ENCODE measurements at places on chromosomes 11 and 22. TPM values are rescaled to one million over a fixed set of nuclear protein-coding genes. Genes with fewer than 3 reads are reported as not detected.

HTR3B gene
- not detected for total RNA-seq

DNA sequence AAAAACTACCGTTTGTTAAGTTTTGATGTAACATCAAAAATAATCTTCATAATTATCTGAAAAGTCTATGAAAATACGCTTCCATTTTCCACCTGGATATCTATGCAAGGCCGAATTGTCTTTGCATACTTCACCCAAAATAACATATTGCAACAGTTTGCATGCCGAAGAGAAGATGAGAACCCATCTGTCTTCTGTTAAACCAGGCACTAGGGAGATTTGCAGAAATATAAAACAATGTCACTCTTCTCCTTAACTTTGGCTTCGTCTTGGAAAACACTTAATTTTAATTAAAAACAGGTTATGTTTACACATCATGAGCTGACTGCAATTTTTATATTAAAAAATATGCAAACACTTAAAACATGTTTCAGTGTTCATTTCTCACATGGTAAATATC is 1325.8 kb downstream of the TBC1D22A start:
- no peak for DNase-seq
- H3K4me1 ChIP-seq: no peaks in the 10 kb centered on the region
- H3K4me3 ChIP-seq: no peak overlapping the region
- no peaks in the 10 kb centered on the region for H3K27me3 ChIP-seq
- H3K36me3 ChIP-seq: no peaks in the 10 kb centered on the region

GRCh38 chr11:103875855-103876510 is 160.5 kb upstream of the DDI1 start:
- H3K4me1 ChIP-seq: no peaks in the 10 kb centered on the region
- no peak for DNase-seq
- H3K4me3 ChIP-seq: no peak overlapping the region
- no peak overlapping the region for H3K27ac ChIP-seq

DNA sequence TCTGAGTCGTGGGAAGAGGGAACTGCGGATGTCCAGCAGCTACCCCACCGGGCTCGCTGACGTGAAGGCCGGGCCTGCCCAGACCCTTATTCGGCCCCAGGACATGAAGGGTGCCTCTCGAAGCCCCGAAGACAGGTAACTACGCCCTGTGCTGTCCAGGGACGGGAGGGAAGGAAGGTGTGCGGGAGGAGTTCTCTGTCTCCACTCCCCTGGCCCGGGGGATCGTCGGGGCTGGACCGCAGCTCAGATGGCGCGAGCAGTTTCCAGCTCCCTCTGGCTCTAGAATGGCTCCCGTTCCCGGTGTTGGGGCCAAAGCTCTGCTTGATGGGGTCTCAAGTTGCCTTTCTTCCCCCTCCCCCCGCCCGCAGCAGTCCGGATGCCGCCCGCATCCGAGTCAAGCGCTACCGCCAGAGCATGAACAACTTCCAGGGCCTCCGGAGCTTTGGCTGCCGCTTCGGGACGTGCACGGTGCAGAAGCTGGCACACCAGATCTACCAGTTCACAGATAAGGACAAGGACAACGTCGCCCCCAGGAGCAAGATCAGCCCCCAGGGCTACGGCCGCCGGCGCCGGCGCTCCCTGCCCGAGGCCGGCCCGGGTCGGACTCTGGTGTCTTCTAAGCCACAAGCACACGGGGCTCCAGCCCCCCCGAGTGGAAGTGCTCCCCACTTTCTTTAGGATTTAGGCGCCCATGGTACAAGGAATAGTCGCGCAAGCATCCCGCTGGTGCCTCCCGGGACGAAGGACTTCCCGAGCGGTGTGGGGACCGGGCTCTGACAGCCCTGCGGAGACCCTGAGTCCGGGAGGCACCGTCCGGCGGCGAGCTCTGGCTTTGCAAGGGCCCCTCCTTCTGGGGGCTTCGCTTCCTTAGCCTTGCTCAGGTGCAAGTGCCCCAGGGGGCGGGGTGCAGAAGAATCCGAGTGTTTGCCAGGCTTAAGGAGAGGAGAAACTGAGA is 1.4 kb downstream of the ADM start:
- peak overlapping the region; percentile 94 for H3K27ac ChIP-seq
- peaks cover 9% of the 10 kb centered on the region for H3K4me1 ChIP-seq
- DNase-seq: peak; percentile 69
- H3K36me3 ChIP-seq: no peaks in the 10 kb centered on the region
- no peaks in the 10 kb centered on the region for H3K27me3 ChIP-seq

DNA sequence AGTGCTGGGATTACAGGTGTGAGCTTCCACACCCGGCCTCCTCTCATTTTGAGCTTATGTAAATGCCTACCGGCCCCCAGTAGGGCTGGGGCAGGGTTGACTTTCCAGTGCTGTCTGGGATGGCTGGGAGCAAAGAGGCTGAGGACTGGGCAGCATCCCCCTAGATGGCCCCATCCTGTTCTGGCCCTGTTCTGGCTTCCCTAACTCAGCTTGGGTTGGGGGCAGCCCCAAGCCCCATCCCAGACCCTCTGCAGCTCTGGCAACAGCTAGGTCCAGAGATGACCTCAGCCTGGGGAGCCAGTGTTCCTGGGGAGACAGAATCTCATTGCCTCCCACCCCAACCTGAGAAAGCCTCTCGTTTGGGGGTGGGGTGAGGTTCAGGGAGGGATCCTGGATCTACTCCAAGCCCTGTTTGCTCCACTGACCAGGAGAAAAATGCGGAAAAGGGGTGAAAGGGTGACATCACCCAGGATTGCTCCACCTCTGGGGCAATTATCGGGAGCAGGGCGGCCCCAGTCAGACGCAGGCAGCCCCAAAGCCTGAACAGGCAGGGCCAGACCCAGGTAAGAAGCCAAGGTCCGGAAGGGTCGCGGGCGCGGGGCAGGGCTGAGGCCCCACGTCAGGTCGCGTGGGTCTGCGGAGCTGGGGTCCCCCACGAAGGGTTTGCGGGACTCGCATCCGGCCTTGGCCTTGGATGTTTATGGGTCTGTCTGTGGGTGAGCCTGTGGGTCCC is at the start of gene PNPLA2:
PNPLA2 (plus strand) TSS at position 519 of the 733 bp plus-strand sequence. CDS start 805 bp downstream, outside the sequence.
- H3K4me3 ChIP-seq: peak within 1 kb of the TSS; percentile 94
- H3K27ac ChIP-seq: peak within 1 kb of the TSS; percentile 97
- H3K4me1 ChIP-seq: peaks cover 10% of the 10 kb centered on the region

DNA sequence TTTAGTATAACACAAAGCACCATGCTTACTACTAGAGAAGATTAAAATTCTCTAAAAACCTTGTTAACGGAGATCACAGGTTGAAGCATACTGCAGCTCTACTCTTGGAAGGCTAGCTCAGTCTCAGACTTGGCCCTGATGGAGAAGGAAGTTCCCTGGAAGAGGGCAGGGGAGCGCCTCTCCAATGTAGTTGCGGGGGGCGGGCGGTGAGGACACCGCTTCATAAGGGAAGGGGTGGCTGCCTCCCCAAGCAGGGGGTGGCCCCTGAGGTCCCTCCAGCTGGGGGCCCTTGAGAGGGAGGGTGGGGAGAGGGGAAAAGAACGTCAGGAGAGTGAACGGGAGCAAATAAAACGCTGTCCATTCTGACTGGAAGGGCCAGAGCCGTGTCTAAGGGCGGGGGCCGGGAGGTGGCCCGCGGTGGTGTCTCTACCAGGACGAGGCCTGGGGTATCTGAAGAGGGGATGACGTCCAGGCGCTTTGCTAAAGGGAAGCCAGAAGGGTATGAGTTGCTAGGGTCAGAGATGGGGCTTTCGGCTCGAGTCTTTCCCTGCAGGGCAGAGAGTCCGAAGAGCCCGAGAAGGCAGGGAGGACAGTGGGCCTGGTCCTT is 553 bp upstream of the USP47 start:
- DNase-seq: peak; percentile 60
- peak overlapping the region; percentile 98 for H3K27ac ChIP-seq
- peaks cover 33% of the 10 kb centered on the region for H3K4me1 ChIP-seq
- H3K4me3 ChIP-seq: peak overlapping the region; percentile 70

RASGRP2 gene
- total RNA-seq: 2.1 TPM

DNA sequence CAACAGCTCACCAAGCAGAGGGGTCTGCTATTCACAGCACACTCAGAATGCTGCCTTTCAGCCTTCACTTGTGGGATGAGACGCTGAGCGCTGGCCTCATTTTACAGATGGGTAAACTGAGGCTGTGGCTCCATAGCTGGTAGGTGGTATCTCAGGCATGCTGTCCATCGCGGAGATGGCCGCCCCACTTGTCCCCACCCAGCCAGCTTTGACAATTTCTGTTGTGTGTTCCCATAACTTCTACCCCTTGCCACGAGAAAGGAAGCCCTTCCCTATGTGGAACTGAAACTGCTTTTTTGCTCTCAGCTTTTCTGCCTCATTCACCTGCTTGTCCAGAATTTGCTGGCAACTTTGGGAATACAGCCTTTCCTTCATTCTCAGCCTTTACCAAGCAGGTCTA is 36.1 kb upstream of the NNMT start:
- no peak overlapping the region for H3K27ac ChIP-seq
- no peaks in the 10 kb centered on the region for H3K27me3 ChIP-seq
- no peak overlapping the region for H3K4me3 ChIP-seq

GRCh38 chr22:39312410-39312809 is 7.0 kb downstream of the RPL3 start:
- peaks cover 39% of the 10 kb centered on the region for H3K36me3 ChIP-seq
- no peaks in the 10 kb centered on the region for H3K27me3 ChIP-seq
- H3K27ac ChIP-seq: no peak overlapping the region
- no peak overlapping the region for H3K4me3 ChIP-seq
- DNase-seq: no peak

GRCh38 chr11:78586452-78587046 is 11.9 kb upstream of the NARS2 start:
- no peak overlapping the region for H3K4me3 ChIP-seq
- H3K36me3 ChIP-seq: no peaks in the 10 kb centered on the region
- H3K27me3 ChIP-seq: no peaks in the 10 kb centered on the region

TSPAN4 gene
- 20.3 TPM for total RNA-seq

GRCh38 chr11:70740488-70740851 is 342.1 kb downstream of the CTTN start:
- H3K27ac ChIP-seq: no peak overlapping the region
- no peaks in the 10 kb centered on the region for H3K36me3 ChIP-seq
- H3K27me3 ChIP-seq: no peaks in the 10 kb centered on the region
- H3K4me1 ChIP-seq: no peaks in the 10 kb centered on the region
- no peak for DNase-seq

GRCh38 chr11:46290011-46290410 is 12.5 kb downstream of the CREB3L1 start:
- no peak overlapping the region for H3K4me3 ChIP-seq
- DNase-seq: no peak
- peaks cover 27% of the 10 kb centered on the region for H3K36me3 ChIP-seq
- H3K27me3 ChIP-seq: no peaks in the 10 kb centered on the region

MYEOV gene
- 1.5 TPM for total RNA-seq

ANO1 gene
- 5.4 TPM for total RNA-seq

GLYAT gene
- not detected for total RNA-seq

DNA sequence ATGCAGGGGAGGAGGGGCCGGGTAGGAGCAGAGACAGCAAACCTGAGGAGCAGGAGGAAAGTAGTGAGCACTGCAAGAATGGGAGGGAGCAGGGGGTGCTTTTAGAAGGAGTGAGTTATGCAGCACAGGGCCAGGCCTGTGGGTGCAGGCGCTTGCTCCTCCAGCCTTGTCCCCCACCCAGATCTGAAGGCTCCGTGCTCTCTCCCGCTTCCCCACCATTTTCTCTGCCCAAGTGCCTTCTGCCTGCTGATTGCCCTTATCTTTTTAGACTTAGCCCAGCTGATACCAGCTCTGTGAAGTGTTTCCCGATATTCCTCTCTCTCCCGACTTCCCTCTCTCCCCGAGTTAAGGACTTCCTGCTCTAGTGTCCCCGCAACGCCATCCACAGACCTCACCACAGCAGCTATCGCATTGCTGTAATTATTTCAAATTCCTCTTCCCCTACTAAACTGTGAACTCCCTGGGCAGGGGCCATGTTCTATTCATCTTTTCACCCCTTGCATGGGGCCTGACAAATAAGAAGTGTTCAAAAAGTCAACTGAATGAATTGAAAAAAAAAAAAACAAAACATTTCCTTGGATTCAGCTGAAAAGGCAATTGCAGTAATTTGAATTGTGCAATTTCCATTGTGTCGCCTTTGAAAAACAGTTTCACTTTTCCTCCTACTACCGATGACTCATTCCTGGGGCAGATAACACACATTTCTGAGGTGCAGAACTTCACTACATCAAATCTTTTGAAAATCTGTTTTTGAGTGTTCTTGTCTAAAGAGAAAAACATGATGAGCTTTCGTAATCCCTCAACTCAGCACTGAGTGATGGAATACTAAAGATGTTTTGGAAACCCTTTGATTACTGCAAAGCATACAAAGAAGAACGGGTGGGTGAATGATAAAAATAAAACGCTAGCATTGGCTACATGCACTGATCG is 69.7 kb upstream of the BMAL1 start:
- no peaks in the 10 kb centered on the region for H3K27me3 ChIP-seq
- H3K27ac ChIP-seq: no peak overlapping the region
- peaks cover 10% of the 10 kb centered on the region for H3K4me1 ChIP-seq
- no peak for DNase-seq

GRCh38 chr22:44684506-44685383 is 17.3 kb upstream of the PRR5 start:
- no peaks in the 10 kb centered on the region for H3K4me1 ChIP-seq
- H3K36me3 ChIP-seq: no peaks in the 10 kb centered on the region

TECTA gene
- total RNA-seq: 0.35 TPM

DNA sequence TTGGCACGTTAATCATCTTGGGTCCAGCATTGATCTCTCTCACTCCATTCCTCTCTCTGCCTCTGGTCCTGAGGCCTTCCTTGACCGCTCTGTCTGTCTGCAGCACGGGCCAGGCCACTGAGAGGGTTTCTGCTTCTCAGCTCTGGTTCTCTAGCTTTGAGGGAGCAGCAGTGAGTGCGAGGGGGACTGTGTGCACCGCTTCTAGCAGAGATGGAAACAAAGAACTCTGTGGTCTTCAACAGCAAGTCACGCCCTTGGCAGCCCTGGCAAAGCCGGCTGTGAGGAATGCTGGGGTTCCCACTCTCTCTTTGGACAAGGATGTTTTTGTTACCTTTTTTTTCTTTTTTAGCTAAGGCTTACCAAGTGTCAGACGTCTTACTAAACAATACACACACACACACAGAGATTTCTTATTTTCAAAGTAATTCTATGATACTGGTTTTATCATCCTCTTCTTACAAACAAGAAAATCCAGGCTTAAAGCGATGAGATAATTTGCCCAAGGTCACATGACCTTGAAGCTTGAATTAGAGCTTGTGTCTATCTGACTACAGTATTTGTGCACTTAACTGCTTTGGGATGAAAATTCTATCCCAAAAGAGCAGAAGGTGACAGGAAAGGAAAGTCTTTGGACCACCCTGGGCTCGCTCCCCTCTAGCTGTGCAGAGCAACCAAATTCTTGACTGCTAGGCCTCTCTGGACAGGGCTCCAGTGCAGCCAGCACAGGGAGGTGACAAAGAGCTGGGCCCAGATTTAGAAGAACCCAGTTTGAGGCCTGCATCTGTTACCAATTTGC is 293.2 kb downstream of the NTM start:
- H3K4me1 ChIP-seq: no peaks in the 10 kb centered on the region
- no peaks in the 10 kb centered on the region for H3K27me3 ChIP-seq
- no peak for DNase-seq
- no peak overlapping the region for H3K27ac ChIP-seq
